Lung (tissue), 17 donors: ENCODE measurements at places on chromosomes 12 and 14. TPM values are rescaled to one million over a fixed set of nuclear protein-coding genes. Genes with fewer than 3 reads are reported as not detected.

GRCh38 chr14:99590746-99591555 lies 13.1 kb downstream of the CCDC85C start:
- DNase-seq: no peak

RPS6KL1 gene
- total RNA-seq: 2.2 TPM

- DNase-seq: no peak
These were observed 75.0 kb upstream of the HIF1A start for GRCh38 chr14:61620130-61620946.

- no peak for DNase-seq
These were observed 98.2 kb downstream of the BTG1 start for GRCh38 chr12:92047393-92047826.

GRCh38 chr12:66268562-66268961 lies 33.7 kb upstream of the HELB start:
- no peak for DNase-seq

ZFHX2 gene
- total RNA-seq: 0.82 TPM

DNA sequence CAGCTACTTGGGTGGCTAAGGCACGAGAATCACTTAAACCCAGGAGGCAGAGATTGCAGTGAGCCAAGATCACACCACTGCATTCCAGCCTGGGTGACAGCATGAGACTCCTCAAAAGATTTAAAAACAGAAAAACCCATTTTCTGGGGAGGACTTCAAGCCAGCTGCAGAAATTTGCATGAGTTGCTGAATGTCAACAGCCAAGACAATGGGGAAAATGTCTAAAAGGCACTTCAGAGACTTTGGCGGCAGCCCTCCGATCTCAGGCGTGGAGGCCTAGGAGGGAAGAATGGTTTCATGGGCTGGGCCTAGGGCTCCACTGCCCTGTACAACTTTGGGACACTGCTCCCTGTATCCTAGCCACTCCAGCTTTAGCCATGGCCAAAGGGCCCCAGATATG lies 177.8 kb upstream of the C14orf180 start:
- no peak for DNase-seq

- no peak for DNase-seq
These were observed 96.3 kb upstream of the EVL start for GRCh38 chr14:99968941-99969340.

DNA sequence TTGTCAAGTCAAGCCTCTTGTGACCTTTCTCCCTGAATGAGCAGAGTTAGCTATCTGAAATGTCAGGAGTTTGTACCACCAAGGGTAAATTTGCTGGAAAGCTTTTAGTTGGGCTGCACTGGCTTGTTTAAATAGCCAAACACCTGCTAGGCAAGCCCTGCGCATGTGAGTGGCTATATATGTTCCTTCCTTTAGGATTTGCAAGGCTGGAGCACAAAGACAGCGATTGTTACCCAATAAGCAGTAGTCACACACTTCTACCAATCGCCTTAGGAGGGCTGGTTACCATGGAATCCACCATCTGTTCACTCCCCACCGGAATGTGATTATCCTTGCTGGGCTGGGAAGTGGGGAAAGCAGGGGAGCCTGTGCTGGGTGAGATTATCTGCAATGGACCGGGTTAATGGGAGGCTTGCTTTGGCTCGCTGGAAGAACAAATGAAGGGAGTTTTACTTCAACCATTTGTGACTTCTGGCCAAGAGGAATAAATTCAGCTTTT lies 102.5 kb downstream of the FGD4 start:
- DNase-seq: peak; percentile 86

GRCh38 chr14:45785240-45785639 lies 532.2 kb upstream of the MIS18BP1 start:
- DNase-seq: no peak

DNA sequence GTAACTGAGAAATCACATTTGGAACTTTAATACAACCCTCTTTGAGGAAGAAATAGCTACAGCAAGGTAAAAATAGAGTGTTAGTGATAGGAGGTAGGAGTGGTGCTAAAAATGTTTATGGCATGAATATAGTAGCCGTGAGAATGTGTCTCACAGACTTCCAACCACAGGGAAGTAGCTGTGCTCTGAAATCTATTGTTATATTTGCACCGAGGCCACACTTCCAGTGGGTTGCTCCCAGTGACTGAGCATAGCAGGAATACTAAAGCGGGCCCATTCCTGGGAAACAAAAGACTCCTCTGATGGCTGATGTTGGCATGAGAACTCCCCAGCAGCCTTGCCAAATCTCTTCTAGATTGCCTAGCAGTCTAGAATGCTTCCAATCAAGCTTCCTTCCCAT lies 174.1 kb upstream of the PLXNC1 start:
- DNase-seq: no peak

TMEM121 gene
- total RNA-seq: 3.0 TPM

- DNase-seq: no peak
These were observed 333.2 kb upstream of the MDGA2 start for GRCh38 chr14:48008646-48009045.

IGF1 gene
- 60.7 TPM for total RNA-seq

LRTM2 gene
- not detected for total RNA-seq

DNA sequence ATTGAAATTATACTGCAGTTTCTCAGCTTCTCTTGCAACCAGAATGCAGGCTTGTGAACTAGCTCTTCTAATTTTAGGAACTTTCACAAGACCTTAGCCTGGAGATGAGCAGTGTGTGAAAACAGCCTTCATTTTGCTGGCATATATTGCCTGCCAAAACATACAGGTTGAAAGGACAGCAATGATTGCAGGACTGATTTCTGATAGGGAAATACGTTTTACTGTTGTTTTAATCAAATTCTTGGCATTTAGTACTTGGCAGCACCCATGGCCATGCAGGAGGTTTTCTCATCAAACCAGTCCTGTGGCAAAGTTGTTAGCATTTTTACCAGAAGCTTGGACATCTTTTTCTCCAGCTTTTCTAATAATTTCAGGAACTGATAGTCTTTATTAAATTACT lies 91.9 kb upstream of the MUCL1 start:
- no peak for DNase-seq

BDKRB2 gene
- total RNA-seq: 2.1 TPM

GRCh38 chr12:110281549-110282299 lies 677 bp downstream of the ATP2A2 start:
- peak; percentile 82 for DNase-seq

- DNase-seq: no peak
These were observed 129.6 kb upstream of the GARIN2 start for GRCh38 chr14:67059596-67059995.

CD4 gene
- 83.7 TPM for total RNA-seq

- DNase-seq: no peak
These were observed 92.1 kb upstream of the KRR1 start for GRCh38 chr12:75603475-75603874.

GDF3 gene
- total RNA-seq: not detected

DNA sequence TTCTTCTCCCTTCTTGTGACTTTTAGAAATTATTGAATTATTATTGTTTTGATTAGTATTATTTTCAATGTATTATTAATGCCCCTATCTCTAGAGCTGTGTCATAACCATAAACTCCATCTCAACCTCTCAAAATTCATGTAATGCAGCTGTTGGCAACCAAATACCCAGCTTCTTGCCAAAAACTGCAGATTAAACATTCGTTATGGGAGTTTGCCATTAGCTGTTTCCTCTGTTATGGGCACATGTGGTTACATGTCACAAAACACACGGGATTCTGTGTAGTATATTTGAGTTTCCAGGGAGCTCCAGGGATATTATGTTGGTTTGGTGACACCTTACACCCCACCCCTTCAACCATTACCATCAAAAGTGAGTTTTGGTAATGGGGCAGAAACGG lies 2.8 kb upstream of the ALX1 start:
- DNase-seq: no peak

DNA sequence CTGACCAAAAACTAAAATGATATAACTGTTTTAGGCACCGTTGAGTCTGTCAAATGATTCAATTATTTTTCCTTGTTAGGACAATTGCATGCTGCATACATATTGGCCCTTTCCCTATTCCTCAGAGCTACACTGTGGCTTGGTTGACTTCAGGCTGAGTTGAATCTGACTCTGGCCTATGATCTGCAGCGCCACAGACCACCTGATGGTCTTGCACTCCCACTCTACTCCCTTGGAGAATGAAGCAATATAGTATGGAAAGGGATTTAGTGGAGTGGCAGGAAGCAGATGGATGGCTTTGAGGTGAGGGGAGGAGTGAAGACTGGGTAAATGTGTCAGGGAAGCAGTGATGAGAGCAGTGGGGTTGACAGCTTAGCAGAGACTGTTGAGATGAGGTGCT lies 579.0 kb upstream of the STXBP6 start:
- no peak for DNase-seq

DNA sequence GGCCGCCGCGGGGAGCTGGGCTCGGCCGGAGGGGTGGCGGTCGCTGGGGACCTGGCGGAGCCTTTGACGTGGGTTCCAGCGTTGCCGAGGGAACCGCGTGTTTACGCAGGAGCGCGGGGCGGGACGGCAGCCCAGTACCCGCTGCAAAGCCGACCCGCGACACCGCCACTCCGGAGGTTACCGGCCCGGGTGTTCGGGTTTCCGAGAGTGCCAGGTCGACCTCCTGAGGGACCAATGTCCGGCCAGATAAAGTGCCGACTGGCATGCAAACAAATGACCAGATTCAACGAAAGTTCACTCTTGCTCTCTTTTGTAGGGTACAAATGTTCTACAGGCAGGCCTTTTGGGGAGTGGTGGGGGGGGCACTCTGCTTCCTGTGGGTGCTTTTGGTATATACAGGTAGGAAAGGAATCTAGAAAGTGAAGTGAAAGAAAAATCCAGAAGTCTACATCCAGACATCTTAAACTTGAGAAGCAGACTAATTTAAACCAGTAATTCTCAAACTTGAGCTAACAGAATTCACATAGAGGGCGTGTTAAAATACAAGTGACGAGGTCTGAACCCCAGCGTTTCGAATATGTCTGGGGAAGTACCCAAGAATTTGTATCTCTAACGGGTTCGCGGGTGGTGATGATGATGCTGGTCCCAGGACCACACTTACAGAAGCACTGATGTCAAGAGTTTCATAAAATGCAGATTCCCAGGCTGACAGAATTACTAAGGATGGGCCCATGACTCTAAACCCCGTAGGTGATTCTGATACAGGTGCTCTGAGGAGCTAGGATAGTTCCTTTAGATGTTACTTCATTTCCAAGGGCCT lies at the start of gene GPR135:
TSS of gene GPR135 (minus strand) at position 65 of the 820 bp plus-strand sequence. CDS start 154 bp downstream, outside the sequence.
- peak; percentile 76 for DNase-seq

GRCh38 chr12:73361156-73361863 lies 1089.1 kb downstream of the TRHDE start:
- no peak for DNase-seq
